DMS153 (cell line): ENCODE measurements at places on chromosomes 1 and 21.

DNA sequence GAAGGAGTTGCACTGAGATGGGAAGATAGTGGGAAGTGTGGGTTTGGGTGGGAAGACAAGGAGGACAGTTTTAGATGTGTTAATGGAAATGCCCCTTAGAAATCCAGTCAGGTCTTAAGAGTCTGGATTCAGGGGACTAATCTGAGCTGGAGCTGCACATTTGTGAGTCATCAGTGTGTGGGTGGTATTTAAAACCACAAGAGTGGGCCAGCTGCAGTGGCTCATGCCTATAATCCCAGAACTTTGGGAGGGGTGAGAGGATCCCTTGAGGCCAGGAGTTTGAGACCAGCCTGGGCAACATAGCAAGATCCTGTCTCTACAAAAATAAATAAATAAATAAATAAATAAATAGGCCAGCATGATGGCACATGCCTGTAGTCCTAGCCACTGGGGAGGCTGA lies 40.9 kb upstream of the SLC6A9 start:
- DNase-seq, result no peak

- no peak for DNase-seq
Measured at GRCh38 chr1:152000964-152001630, 7.4 kb upstream of the S100A10 start.

DNA sequence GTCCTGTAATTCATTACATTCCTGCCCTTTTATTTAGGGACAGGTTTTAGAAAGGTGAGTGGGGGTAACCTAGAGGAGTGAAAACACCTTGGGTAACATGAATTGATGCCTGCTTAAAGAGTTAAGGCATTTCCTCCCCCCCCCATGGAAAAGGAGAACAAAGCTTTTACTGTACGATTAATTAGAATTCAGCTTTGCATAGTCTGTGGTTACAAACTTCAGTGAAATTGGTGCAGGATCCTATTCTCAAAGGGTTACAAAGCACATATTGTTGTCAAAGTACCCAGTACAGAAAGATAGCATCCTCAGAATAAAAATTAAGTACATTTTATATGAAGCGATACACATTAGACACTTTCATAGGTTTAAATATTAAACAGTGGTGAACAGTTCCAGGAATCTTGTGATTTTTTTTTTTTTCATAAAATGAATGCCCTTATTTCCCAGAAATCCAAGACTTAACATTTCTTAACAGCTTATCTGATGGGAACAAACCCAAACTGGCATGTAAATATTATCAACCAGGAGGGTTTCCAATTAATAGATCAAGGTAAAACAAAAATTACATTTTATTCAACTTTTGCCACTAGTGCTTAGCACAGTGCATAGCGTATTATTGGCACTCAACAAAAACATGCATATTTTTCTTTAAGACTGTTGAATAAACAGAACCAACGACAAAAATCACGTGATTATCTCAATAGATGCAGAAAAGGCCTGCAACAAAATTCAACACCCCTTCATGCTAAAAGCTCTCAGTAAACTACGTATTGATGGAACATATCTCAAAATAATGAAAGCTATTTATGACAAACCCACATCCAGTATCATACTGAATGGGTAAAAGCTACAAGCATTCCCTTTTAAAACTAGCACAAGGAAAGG lies 172.7 kb downstream of the PDE4B start:
- DNase-seq, result no peak

GRCh38 chr1:47584249-47584648 lies 146.4 kb downstream of the FOXD2 start:
- DNase-seq, result no peak

- peak; percentile 12 for DNase-seq
Measured at GRCh38 chr1:53046930-53047329, 15.1 kb upstream of the PODN start.

DNA sequence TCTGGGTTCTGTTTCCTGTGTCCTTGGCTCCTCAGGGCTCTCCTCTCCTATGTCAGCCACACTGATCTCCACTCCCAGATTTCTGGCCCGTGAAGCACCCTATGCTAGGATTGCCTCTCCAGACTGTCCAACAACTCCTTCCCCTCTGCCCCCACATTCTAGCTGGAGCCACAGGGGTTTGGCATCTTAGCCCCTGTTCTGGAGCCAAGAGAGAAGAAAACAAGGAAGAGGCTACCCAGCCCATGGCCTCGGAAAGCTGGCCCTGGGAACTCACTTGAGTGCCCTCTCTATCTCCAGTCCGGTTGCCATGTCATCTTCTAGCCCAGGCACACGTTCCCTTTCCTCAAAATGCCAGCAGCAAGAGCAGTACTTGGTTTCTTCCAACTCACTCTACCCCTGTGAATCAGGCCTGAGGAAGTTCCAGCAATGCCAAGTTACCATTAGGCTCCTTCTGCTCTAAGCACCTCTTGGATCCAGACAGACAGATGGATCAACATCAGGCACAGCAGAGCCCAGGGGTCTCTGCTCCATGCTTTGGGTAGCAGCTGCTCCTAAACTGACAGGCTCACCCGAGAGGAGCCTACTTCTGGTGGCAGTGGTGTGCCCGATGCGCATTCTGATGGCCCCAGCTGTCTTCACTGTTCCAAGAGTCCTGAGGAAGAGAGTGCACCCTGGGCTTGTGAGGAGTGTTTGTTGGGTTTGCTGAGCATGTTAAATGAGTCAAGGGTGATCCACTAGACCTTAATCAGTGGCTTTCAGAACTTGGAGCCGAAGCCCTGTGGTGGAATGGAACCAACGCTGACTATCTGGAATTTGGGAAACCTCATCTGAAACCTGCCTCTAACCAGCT lies 11.6 kb upstream of the GPR61 start:
- no peak for DNase-seq

DNA sequence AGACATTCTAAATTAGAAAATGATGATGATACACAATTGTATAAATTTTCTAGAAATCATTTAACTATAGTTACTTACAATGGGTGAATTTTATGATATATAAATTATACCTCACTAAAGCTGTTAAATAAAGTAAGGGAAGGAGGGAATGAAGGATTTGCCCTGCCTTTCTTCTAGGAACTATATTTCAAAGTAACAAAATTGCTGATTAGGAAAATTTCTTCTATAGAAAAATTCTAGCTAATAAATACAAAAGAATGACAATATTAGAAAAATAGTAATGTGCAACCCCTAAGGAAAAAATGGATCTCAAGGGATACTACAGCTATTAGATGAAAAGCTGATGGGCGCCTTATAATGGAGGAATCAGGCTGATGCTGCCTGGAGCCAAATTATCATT lies 23.1 kb downstream of the SPATA6 start:
- DNase-seq, result no peak

GRCh38 chr1:8476006-8476405 lies 158.1 kb downstream of the SLC45A1 start:
- DNase-seq, result no peak

GRCh38 chr1:213973129-213973528 lies 14.6 kb upstream of the PROX1 start:
- no peak for DNase-seq

- DNase-seq, result no peak
Measured at GRCh38 chr1:240194120-240194519, 102.4 kb downstream of the FMN2 start.

- no peak for DNase-seq
Measured at GRCh38 chr1:183570451-183570850, 19.8 kb downstream of the NCF2 start.

DNA sequence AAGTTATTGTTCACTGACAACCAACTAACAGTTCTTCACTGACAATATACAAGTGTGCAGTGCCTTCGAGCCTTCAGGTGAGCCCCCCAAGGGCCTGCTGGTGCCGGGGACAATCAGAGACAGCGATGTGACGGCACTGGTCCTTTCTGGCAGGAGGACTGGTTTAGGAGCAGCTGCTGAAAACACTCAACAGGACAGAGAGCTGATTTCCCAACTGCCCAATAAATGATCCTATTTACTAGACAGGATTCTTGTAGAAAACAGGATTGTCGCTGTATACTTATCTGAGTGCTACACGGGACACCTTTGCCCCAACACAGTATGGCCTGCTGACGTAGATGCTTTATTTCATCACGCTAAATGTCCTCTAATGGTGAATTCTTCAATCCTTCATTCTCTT lies 65.4 kb downstream of the TP53BP2 start:
- no peak for DNase-seq

DNA sequence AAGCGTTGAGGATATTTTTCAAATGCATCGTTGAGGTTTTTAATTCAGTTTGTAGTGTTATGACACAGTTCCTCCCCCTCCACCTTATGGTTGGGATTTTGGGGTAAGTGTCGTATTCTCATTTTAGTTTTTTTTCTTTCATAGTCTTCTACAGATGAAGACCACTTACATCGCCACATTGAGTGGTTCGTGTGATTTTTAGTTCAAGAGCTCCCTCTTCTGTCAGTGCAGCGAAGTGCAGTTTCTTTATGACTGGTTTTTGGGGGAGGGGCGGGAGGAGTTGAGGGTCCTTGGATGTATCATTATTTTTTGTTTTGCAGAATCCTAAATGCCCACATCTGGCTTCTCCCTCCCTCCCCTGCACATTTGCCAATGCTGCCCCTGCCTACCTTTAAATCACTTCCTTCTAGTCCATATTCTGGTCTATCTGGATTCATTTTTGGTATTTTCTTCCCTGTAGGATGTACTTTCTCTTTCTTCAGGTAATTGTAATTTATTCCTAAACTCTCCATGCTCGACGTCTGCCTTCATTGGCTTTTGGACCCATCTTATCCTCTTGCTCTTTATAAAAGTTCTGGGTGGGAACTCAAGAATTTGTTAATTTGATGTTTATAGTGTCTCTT lies 433.1 kb downstream of the CAMTA1 start:
- DNase-seq, result peak; percentile 51

GRCh38 chr1:240491156-240491555 lies 120.8 kb downstream of the GREM2 start:
- no peak for DNase-seq

DNA sequence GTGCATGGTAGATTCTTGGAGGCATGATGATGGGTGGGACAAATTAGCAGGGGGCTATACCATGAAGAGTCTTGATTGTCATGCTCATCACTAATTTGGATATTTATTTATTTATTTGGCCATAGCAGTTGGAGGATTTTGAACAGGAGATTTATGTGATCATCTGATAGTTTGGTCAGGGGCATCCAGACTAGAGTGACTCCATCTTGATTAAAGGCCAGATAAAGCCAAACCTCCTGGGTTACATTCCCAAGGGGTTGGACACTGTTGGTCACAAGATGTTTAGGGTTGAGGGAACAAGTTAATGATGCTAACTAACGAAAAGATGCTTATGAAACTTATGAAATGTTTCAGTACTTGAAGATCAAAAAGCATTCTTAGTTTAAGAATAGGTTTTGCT lies 139.8 kb downstream of the MAST2 start:
- no peak for DNase-seq

DNA sequence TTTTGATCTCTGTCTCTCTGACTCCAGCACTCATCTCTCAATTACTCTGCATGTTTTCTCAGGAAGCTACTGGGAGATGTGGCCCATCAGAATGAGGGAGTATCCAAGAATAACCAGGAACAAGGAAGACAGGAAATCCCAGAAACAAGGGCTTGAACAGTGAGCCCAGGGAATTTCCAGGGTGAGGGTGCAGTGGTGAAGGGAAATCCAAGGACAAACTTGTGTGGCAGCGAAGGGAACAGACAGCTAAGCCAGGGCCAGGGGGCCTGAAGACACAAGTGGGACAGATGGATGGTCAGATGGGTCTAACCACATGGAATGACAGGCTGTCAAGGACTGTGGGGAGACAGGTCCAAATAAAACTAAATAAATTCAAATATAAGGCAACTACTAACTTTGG lies 121.8 kb upstream of the ERRFI1 start:
- DNase-seq, result no peak

DNA sequence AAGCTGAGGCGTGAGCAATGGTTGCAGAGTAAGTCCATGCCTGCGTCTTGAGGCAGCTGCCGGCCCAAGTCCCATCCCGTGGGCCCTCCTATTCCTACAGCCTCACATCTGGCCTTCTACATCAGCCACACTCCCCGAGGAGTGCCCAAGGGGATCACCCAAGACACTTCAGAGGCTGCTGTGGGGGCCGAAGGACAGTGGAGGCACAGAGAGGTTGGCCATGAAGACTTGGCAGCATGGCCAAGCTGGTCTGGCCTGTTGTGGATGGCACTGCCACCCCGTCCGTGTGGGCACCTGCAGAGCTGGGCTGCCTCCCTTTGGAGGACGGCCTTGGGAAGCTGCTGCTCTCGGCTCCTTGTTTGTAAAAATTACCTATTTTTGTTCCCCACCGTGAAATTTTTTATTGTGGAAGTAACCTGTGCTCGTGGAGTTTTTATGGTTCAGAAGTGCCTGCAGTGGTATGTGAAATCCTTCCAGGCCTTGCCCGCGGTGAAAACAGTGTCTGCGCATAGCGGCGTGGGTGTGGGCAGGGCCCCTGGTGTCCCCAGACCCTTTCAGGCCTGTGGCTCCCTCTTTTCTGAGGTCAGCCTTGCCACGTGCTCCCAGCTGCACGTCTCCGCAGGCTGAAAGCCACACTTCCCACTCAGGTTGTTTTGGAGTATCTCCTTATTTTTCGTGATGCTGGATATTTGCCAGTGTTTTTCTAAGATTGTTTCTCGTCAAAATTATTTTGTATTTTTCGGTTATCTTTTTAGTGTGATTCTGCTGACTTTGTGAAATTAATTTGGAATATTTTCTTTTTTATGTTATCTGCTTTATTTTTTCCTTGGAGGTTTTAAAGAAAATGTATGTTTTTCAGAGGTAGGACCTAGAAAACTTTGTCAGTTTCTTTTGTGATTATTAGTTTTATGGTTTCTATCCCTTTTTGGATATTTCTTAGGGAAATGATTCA lies 20.6 kb downstream of the SLX9 start:
- no peak for DNase-seq

GRCh38 chr1:43552813-43553212 lies 22.1 kb downstream of the PTPRF start:
- no peak for DNase-seq

GRCh38 chr1:222613627-222614026 lies 4.3 kb upstream of the MIA3 start:
- DNase-seq, result no peak

GRCh38 chr1:34918386-34918976 lies 11.0 kb downstream of the DLGAP3 start:
- no peak for DNase-seq

DNA sequence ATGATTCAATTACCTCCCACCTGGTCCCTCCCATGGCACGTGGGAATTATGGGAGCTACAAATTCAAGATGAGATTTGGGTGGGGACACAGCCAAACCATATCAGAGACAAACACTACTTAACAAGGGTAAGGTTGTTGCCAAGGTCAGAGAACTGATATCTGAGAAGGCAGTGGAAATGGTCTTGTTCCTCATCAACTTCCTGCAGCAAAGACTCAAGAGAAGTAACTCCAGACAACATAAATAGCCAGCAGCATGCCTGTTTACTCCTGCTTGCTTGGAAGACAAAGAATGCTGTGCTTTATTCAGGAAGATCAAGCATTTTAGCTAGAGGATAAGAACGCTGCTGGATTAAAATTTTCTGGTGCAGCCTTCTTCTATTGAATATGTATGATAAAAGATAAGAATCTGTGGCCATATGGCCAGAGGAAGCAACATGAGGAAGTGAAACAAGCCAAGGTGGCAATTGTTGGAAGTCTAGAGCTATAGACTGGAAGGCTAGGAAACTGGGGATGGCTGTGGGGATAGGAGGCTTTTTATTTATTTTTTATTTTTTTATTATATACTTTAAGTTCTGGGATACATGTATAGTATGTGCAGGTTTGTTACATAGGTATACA lies 36.4 kb downstream of the DDAH1 start:
- DNase-seq, result no peak

GRCh38 chr1:245807306-245807705 lies 652.5 kb downstream of the KIF26B start:
- peak; percentile 89 for DNase-seq
